ENCODE measurements at places on chromosomes 16 and 17.

GRCh38 chr16:88601313-88602036 is 31.3 kb downstream of the ZC3H18 start:
- DNase-seq = no peak

DNA sequence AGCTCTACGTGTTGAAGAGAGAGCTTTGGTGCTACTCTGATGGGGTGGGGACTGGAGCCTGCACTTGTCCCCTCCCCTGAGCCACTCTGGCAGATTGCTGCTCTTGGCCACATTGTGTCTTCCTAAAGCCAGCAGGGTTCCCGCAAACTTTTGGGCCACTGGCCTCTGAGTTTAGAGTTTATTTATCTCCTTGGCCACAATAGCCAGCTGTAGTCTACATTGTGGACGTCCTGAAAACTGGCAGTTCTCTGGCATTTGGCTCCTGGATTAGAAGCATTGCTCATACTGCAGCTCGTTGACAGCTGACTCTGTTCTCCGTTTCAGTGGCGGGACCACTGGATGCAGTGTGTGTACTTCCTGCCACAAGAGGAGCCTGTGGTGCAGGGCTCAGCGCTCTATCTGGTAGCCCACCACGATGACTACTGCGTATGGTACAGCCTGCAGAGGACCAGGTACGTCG is 34.6 kb downstream of the PRMT7 start:
- DNase-seq = peak; percentile 5

- no peak for DNase-seq
These were observed 2.1 kb downstream of the TXNDC11 start for GRCh38 chr16:11740567-11740966.

DNA sequence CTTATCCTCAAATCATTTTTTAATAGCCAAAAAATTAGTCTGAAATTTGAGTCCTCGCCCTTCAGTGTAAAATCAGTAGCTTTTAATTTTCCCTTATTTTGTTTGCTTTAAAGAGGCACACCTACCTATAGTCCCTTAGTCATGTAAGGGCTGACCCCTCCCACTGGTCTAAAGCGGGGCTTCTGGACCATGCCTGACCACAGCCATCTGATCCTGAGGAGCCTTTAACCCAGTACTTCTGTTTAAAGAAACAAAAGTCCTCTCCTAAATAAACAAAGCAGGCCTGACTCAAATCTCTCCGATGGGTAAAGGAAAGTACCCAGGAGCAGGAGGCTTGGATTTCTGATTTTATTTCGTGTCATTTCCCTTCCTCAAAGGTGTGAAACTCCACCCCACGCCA is 92.0 kb upstream of the CCL2 start:
- DNase-seq = no peak

DNA sequence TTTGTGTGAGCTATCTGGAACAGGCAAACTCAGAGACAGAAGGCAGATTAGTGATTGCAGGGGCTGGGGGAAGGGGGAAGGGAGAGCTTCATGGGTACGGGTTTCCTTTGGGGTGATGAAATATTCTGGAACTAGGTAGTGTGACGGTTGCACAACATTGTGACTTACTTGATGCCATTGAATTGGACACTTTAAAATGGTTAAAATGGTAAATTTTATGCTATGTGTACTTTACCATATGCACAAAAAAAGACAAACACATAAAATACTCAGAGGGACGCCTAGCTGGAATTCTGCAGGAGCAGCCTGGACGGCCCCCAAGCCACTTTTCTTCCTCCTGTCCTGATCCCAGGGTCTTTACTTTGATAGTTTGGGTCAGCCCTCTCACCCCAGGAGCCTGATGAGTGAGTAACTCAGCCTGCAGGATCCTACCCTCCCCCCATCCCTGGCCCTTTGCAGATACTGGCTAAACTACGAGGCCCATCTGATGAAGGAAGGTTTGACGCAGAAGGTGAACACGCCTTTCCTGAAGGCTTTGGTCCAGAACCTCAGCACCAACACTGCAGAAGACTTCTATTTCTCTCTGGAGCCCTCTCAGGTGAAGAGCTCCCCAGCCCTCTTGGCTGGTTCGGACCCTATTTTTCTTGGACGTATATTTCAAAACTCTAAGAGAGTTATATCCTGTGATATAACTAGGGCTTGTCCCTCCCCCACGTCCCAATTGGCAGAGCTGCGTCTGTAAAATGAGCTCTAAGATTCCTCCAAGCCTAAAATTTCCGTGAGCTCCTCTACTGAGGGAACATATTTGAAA is 7.8 kb downstream of the ADGRG3 start:
- peak; percentile 13 for DNase-seq

DNA sequence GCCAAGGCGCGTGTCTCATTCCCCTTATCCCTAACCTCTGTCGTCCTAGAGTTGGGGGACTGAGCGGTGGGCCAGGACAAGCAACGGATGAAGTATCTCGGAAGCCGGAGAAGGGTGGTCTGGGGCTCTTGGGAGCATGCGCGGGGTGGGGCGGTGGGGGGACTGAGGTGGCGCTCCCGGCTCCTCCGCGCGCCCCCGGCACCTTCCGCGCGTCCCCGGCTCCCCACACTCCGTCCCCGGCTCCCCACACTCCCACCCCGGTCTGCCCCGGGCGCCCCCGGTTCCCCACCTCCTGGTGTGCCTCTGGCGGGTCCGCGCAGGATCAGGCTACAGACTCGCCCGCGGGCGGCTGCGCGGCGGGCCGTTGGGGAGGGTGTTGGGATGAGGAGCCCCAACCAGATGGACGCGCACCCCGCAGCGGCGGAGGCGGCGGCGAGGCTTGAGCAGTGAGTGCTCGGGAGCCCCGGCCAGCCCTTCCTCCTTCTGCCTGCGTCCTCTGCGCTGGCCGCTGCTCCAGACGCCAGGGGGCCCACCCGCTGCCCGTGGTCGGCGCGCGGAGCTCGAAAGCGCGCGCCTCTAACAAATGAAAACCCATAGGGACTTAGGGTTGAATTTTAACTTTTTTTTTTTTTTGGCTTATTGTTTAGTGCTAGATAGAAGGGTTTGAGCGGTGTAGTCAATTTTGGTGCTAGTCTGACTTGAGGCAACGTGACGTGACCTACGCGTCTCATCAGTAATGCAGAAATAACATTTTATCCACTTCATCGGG is 5.6 kb upstream of the CRYM start:
- DNase-seq = peak; percentile 45

DNA sequence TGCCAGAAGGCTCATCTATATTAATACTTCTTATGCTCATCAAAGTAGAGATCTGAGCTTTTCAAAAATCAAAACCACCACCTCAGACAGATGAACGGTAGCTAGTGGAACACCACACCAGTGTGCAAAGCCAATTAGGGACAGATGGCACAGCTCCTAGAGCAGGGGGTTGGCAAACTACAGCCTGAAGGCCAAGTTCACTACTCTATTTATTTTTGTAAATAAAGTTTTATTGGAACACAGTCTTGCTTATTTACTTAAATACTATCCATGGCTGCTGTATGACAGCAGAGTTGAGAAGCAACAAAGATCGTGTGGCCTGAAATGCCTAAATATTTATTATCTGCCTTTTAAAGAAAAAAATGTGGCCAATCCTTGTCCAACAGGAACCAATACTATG is 56.8 kb downstream of the AMFR start:
- DNase-seq = no peak

- no peak for DNase-seq
These were observed 75.7 kb upstream of the LHX1 start for GRCh38 chr17:36861531-36861930.

- no peak for DNase-seq
These were observed 170.9 kb downstream of the IRF8 start for GRCh38 chr16:86069736-86070298.

- DNase-seq = no peak
These were observed 213.4 kb downstream of the SLC39A11 start for GRCh38 chr17:72878975-72879660.

GRCh38 chr17:42783791-42784138 is 3.4 kb downstream of the WNK4 start:
- no peak for DNase-seq

- DNase-seq = no peak
These were observed 13.2 kb downstream of the B3GNT9 start for GRCh38 chr16:67137605-67138004.

- no peak for DNase-seq
These were observed 213.1 kb upstream of the PSMD7 start for GRCh38 chr16:74083541-74083940.

GRCh38 chr16:55480228-55480655 is 1.2 kb downstream of the MMP2 start:
- DNase-seq = peak; percentile 89

DNA sequence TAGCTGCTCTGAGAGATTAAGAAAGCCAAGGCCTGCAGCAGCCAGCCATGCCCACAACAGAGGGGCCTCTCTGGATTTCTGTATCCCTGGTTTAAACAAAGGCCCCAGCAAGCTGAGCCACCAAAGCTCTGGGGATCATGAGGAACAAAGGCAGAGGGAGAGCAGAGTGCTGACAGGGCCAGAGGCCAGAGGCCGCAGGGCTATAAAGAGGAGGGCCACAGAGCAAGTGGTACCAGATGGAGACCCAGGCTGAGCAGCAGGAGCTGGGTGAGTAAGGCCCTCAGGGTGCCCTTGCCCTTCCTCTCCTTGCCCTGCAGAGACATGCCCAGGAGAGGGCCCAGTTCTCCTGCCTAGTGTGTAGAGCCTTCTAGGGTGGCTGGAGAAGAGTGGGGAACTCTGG is at the start of gene CRYBA1:
Gene CRYBA1 (plus strand): TSS at position 232 of the 400 bp plus-strand sequence. CDS start 5 bp downstream, at position 237.
- DNase-seq = no peak

DNA sequence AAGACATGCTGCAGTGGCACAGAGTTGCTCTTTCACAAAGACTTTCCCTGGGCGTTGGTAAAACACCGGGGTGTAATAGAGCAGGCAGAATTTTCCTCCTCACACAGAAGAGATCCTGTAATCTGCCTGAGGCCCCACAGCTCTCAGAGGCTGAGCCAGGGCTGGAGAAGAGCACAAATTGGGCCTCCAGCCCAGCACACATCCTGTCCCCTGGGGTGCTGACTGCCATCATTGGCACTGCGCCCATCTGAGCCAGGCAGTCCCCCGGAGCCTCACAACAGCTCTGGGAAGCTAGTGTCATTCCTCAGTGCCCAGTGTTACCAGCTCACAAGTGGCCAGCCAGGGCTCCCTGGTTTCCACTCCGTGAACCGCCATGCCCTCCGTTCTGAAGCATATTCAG is 119.4 kb downstream of the SOCS1 start:
- DNase-seq = peak; percentile 88

DNA sequence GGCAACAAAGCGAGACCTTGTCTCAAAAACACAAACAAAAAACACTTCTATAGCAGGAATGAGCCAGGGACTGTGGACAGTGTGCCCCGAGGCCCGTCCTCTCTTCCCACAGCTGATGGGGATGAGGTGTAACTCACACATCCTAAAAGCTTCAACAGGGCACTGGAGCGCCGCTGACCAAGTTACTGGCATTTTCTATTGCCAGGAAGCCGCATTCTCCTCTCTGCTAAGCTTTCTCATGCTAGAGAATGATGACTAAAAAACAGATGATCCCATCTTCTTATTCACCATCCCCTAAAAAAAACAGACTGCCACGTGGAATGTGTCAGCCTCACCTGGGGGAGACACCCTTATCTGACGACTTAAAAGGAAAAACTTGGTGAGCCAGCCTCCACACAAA is 16.3 kb downstream of the CARHSP1 start:
- DNase-seq = no peak

DNA sequence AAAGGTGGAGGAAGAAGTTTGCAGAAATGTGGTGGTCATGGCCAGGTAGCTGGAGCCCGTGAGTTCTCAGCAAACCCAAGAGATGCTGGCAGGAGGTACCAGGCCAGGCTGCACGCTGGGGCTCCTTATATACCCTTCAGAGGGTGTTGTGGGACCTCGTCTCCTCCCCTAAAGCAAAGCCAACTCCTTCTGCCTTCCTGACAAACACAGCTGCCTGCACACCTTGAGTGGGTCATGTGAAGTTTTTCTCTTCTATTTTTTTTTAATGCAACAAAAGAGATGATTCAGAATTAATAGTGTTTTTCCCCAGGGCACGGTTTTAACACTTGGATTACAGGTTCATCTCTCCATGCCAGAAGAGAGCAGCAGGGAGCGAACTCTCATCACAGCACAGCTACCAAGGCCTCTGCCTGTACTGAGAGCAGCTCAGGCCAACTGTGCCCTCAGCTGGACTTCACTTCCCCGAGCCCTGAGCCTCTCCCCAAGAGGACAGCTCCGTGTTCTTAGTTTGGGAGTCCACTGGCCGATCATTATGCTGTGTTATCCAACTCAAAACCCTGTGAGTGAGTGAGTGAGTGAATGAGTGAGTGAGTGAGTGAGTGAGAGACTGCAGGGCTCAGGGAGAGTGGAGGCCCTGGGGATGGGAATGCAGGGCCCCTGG is at the start of gene KRT15:
Gene KRT15 (minus strand): TSS at position 102 of the 661 bp plus-strand sequence. CDS start 63 bp downstream, at position 39.
- no peak for DNase-seq

- no peak for DNase-seq
These were observed 169.1 kb downstream of the WSCD1 start for GRCh38 chr17:6239241-6239798.

- no peak for DNase-seq
These were observed 4.3 kb upstream of the CLEC19A start for GRCh38 chr16:19281246-19281645.

DNA sequence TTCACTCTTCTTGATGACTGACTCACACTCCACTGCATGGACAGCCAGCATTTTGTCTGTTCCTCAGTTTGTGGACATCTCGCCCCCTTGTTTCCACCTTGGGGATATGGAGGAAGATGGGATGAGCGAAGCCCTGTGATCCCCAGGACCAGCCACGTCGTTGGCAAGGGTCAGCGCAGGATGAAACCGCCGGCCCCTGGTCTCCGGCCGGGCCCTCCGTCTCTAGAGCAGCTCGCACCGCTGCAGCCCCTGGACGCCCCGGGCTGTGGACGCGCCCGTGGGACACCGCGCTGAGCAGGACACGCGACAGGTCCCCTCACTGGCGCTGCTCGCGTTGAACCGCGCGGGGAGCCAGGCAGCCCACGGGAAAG is 604 bp upstream of the ZC3H18 start:
- DNase-seq = no peak

DNA sequence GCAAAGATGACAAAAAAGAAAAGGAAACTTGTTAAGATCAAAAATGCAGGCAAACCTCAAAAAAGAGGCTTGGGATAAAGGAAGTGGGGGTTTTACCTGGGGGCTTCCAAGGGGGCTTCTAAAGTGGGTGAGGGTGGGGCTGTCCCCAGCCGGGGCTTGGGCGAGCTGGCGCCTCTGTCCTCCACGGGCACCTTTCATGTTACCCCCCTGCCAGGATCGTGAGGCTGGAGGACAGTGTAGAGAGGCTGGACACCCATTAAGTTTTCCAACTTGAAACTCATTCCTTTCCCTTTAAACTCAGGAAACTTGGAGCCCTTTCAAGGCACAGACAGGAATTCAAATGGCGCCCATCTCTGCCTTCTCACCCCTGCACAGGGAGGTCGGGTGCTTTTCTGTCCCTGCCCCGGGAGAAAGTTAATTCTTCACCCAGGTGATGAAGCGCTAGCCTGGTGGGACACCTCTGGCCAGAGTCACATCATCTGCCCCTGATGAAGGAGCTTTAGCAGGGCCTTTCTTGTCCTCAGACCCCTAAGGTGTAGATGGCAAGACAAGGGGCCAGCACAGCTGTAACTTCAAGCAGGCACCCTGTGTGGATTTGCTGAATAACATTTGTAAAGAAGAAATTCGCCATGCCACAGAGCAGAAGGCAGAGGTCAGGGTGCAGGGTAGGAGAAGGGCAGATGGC is 87.3 kb downstream of the C16orf78 start:
- no peak for DNase-seq

GRCh38 chr17:13541032-13541480 is 60.7 kb downstream of the HS3ST3A1 start:
- peak; percentile 98 for DNase-seq
